Activated naive CD8-positive, alpha-beta T cell treated with anti-CD3 and anti-CD28 coated beads for 36 hours (primary cell): ENCODE measurements at places on chromosomes 1 and 21. TPM values are rescaled to one million over a fixed set of nuclear protein-coding genes. Genes with fewer than 3 reads are reported as not detected.
A peak's percentile ranks its signal among the peaks of the same experiment; 100 is the strongest.

DNA sequence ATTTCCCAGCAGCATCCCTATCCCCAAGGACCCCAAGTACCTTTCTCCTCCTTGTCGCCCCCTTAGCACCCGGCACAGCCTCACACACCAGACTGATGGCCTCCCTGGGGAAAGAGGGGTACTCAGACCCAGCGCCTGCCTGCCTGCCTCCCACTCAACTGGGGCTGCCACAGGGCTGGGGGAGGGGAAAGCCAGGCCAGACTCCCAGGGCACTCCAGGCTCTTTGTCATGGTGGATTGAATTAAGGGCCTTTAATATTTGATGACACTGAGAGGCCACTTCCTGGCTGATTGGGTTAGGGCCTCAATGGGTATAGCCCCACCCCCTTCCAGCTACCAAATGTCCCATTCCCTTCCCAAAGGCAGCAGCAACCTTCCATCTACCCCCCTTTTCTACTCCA lies 1.8 kb downstream of the SHC1 start:
- no peaks in the 10 kb centered on the region for H3K27me3 ChIP-seq
- H3K27ac ChIP-seq = peak overlapping the region; percentile 76
- peaks cover 15% of the 10 kb centered on the region for H3K36me3 ChIP-seq
- H3K4me3 ChIP-seq = no peak overlapping the region
- DNase-seq = no peak

DNA sequence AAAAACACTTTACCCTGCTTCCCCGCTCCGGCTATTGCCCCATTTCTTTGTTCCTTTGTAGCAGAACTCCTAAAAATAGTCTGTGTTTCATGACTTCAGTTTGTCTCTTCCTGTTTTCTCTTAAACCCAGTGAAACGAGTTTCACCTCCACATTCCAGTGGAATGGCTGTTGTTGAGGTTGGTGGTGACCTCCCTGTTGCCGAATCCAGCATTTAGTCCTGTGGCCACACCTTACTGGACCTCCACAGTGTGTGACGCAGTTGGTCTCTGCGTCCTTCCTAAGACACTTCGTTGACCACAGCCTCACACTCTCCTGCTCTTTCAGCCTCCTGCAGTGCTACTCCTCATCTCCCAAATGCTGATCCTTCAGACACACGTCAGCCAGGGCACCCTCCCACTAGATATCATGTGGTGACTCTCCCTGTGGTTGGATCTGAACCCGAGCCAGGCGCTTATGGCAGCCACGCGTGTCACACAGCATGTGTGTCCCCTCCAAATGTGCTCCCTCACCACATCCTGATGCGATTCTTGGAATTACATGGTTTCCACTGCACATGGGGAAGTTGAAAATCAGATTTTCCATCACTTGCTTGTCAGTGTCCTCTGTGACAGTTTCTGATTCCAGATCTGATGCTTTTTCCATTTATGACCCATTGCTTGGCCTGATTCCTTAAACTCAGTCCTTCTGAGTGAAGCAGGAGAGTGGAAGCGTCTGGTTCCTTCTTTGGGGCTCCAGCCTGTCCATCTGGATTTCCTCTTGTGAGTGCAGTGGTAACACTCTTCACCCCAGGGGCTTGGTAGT lies 99.1 kb upstream of the ARTN start:
- peak; percentile 61 for DNase-seq
- H3K4me3 ChIP-seq = peak overlapping the region; percentile 42
- peak overlapping the region; percentile 88 for H3K27ac ChIP-seq
- H3K4me1 ChIP-seq = peaks cover 70% of the 10 kb centered on the region

DNA sequence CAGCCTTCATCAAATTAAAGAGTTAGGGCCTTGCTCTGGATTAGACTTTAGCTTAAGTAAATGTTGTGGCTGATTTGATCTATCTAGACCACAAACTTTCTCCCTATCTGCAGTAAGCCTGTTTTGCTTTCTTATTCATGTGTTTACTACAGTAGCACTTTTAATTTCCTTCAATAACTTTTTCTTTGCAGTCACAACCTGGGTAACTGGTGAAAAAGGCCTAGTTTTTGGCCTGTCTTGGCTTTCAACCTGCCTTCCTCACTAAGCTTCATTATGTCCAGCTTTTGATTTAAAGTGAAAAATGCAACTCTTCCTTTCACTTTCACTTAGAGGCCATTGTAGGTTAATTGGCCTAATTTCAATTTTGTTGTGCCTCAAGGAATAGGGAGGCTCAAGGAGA lies 12.5 kb upstream of the LPGAT1 start:
- H3K4me1 ChIP-seq = peaks cover 22% of the 10 kb centered on the region
- H3K27ac ChIP-seq = peak overlapping the region; percentile 70
- H3K36me3 ChIP-seq = no peaks in the 10 kb centered on the region
- H3K4me3 ChIP-seq = no peak overlapping the region
- no peak for DNase-seq

DNA sequence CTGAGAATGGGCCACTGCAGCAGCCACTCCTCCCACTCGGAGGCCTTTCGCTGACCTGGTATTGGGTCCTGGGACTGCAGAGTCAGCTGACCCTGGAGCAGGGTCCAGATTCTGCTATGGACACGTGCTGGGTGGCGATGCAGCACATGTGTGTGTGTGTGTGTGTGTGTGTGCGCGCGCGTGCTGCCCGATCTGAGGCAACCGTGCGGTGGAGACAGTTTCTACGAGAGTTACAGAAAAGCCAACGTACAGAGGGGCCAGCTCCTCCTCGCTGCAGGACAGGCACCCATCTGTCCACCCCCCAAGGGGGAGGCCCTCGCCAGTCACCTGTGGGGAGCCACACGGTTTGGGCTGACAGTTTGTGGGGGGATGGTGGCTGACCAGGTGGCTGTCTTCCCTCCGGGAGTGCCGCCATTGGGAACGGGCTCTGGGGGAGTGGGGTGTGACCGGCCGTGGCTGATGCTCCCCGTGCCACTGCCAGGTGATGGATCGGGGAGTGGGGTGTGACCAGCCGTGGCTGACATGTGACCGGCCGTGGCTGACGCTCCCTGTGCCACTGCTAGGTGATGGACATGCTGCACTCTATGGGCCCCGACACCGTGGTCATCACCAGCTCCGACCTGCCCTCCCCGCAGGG lies 24.0 kb downstream of the CSTB start:
- H3K4me3 ChIP-seq = no peak overlapping the region
- no peak overlapping the region for H3K27ac ChIP-seq

- H3K4me3 ChIP-seq = peak overlapping the region; percentile 64
- H3K36me3 ChIP-seq = peaks cover 20% of the 10 kb centered on the region
- no peak for DNase-seq
Observed at GRCh38 chr1:156490401-156491032, 10.1 kb downstream of the MEF2D start.

GRCh38 chr1:158035976-158036583 lies 42.6 kb downstream of the KIRREL1 start:
- no peak overlapping the region for H3K27ac ChIP-seq
- peaks cover 3% of the 10 kb centered on the region for H3K27me3 ChIP-seq
- H3K36me3 ChIP-seq = no peaks in the 10 kb centered on the region

DNA sequence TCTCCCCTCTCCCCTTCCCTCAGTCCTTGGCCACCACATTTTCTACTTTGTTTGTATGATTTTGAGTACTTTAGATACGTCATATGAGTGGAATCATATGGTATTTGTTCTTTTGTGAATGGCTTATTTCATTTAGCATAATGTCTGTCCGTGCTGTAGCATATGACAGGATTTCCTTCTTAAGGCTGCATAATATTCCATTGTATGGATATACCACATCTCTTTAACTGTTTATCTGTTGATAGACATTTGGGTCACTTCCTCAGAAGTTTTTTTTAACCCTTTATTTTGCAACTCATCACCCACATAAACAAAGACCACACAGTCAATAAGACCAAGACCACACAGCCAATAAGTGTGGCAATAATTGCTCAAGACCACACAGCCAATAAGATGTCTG lies 24.9 kb downstream of the FAM163A start:
- no peaks in the 10 kb centered on the region for H3K4me1 ChIP-seq
- no peaks in the 10 kb centered on the region for H3K27me3 ChIP-seq
- H3K4me3 ChIP-seq = no peak overlapping the region
- H3K36me3 ChIP-seq = no peaks in the 10 kb centered on the region
- DNase-seq = no peak

The PGD gene
- 135 TPM for total RNA-seq

The TMEM200B gene
- total RNA-seq = 0.90 TPM
